ENCODE measurements at places on chromosomes 13 and 19. TPM values are rescaled to one million over a fixed set of nuclear protein-coding genes. Genes with fewer than 3 reads are reported as not detected.

Gene HPN
- total RNA-seq: 0.17 TPM

Gene LIN37
- 8.2 TPM for total RNA-seq

Gene COL5A3
- total RNA-seq: 0.23 TPM

GRCh38 chr13:75796825-75797224 is 160.7 kb downstream of the LMO7 start:
- no peak for DNase-seq

GRCh38 chr13:44763615-44764301 is 187.6 kb upstream of the TSC22D1 start:
- DNase-seq: peak; percentile 66

DNA sequence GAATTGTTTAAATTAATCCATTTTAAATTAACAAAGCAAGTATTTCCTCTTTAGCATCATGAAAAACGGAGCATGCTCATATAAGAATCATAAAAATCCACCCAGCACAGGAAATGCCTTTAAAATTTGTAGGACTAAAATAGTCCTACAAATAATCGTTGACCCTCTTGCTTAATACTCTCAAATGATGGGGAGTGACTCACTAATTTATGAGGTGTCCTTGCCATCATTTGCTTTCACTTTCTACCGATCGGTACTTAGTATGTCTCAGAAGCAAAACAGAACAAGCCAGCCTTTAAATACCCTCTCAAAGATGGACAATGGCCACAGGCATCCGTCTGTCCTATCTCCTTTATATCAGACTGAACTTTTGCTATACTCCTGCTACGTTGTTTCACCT is 97.2 kb downstream of the SUCLA2 start:
- DNase-seq: peak; percentile 20

DNA sequence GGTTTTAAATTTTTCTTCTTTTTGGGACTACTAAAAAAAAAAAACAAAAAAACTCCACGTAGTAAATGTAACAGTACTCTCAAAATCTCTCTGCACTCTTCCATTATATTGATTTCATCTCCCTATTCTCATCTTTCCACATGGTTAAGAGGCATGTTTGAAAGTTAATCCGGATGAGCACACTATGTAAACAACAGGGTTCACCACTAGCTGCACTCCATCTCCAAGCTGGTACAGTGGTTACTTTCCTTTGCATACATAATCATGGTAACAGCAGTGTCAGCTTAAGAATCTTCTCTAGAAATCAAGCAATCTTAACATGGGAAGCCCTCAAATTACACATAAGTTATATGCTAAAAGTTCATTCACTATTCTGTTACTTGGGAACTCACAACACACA is 92.6 kb downstream of the MIPEP start:
- DNase-seq: no peak

GRCh38 chr13:97122381-97122996 is 99.6 kb upstream of the MBNL2 start:
- peak; percentile 57 for DNase-seq

- DNase-seq: peak; percentile 83
Observed at GRCh38 chr19:12778017-12778904, 2.9 kb upstream of the HOOK2 start.

GRCh38 chr13:20173116-20173746 is 12.4 kb upstream of the GJA3 start:
- no peak for DNase-seq

DNA sequence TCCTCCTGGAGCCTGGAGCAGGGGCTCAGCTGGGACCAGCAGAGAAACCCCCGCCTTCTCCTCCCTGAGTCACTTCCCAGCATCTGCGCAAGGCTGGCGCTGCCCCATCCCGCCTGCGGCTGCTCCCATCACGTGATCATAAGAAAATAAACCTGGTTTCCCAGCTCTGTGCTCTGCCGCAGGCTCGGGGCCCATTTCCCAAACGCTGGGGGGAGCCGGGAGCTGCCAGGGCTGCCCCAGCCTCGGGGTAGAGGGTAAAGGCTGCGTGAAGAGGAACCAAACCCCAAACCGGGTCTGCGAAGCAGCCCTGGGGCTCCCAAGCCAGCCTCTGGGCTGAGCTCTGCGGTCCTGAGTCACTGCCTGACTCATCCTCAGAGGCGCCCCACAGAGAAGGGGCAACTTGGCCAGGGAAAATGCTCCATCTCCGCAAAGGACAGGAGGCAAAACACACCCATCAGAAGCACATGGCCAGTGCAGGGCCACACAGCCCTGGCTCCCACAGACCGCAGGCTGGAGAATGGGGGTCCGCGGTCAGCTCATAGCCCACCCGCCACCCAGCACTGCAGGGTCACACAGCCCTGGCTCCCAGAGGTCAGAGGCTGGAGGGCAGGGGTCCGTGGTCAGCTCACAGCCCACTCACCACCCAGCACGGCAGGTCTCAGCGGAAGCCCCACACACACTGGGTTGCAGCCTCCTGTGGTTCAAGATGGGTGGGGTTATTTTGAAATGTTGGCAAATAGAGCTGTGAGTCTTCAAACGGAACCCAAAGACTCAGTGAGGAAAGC is 67.1 kb downstream of the RASA3 start:
- DNase-seq: peak; percentile 95

DNA sequence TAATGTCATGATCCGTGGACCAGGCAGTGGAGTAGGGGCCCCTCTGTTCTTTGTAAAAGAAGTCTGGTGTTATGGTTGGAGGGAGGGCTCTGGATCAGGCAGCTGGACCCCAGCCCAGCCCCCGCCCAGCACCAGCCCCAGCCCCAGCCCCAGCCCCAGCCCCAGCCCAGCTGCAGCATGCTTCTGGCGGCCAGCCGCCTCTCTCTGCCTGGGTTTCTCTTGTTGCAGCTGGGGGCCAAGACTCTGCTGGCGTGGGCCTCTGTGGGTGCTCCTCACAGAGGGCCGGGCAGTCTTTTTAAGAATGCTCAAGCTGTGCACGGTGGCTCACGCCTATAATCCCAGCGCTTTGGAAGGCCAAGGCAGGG is 17.9 kb downstream of the DOT1L start:
- DNase-seq: no peak

DNA sequence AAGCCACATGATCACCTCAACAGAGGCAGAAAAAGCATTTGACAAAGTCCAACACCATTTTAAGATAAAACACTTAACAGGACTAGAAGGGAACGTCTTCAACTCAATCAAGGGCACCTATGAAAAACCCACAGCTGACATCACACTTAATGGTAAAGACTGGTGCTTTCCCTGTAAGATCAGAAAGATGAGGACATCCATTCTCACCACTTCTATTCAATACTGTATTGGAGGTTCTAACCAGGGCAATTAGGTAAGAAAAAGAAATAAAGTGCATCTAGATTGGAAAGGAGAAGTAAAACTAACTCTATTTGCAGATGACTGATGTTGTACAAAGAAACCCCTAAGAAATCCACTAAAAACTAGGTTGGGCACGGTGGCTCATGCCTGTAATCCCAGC is 11.2 kb upstream of the AKAP8 start:
- DNase-seq: no peak

Data from dermis blood vessel endothelial cell (primary cell).